Dorsolateral prefrontal cortex (tissue), 122 donors: ENCODE measurements at places on chromosomes 7 and 10.

GRCh38 chr10:6151087-6151977 lies 51.4 kb upstream of the PFKFB3 start:
- peak; percentile 68 for DNase-seq

GRCh38 chr7:127189074-127189473 lies 63.7 kb downstream of the GRM8 start:
- DNase-seq: no peak

DNA sequence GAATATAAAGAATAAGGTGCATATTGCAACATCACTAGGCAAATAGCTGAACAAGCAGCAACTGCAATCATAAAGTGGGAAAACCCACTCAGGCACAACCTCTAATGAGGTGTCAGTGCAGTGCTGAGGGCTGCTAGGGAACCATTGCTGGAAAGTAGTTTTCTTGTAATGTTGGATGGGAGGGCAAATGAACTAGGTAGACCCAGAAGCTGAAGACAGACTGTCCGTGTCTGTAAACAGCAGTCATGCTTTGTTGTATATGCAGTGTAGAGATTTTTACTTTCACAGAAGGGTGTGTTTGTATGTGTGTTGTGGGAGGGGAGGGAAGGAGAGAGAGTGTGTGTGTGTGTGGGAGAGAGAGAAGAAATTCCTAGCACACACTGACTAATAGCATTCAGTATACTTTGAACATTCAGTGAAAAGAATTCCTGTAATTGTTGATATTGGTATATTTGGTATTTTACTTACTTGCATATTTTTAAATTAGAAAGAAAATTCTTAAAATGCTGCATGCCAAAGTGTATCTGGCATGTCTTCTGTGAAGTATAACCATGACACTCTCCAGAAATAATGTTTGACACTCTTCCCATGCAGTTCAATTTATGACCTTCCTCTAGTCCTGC lies 28.8 kb downstream of the ITGB8 start:
- no peak for DNase-seq

DNA sequence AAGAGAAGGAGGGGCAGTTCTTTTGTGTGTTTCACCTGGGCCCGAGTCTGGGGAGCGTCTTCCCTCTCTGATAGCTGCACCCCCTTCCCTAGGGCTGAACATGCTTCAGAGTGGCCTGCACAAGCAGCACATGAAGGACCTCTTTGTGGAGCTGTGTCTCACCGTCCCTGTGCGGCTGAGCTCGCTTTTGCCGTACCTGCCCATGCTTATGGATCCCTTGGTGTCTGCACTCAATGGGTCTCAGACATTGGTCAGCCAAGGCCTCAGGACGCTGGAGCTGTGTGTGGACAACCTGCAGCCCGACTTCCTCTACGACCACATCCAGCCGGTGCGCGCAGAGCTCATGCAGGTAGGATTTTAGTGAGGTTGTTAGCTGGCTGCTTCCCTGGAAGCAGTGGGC lies 39.0 kb downstream of the TRRAP start:
- DNase-seq: no peak

- DNase-seq: no peak
These were observed 176.2 kb downstream of the WDR11 start for GRCh38 chr10:121027371-121027770.

GRCh38 chr7:29112721-29113120 lies 33.6 kb downstream of the CPVL start:
- DNase-seq: no peak

- no peak for DNase-seq
These were observed 85.4 kb upstream of the GSDME start for GRCh38 chr7:24842449-24843241.

- no peak for DNase-seq
These were observed 58.7 kb downstream of the INPP5F start for GRCh38 chr10:119784340-119785067.

GRCh38 chr10:51377932-51378599 lies 303.8 kb downstream of the PRKG1 start:
- no peak for DNase-seq

DNA sequence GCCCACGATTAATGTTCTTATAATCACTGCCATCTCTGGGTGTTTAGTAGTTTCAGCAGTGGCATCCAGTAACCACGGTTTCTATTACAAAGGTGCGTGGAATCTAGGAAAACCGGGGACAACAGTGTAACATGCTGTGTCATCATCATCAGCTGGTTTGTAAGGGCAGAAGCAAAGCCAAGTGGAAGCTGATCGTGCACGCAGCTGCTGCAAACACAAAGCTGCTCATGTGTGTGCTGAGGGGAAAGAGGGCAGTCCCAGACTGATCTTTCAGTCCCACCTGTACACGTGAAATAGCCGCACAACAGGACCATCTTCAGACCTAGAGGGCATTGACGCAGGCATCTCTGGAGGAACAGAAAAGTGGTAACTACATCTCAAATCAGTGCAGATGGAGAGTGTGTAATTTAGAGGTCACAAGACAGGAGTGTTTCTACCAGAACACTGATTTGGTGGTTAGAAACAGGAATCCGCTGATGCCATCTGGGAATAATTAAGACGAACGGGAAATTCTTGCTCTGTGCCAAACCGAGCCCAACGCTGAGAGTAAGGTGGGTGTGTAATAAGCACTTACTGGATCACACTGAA lies 13.4 kb downstream of the ANKRD16 start:
- DNase-seq: no peak

DNA sequence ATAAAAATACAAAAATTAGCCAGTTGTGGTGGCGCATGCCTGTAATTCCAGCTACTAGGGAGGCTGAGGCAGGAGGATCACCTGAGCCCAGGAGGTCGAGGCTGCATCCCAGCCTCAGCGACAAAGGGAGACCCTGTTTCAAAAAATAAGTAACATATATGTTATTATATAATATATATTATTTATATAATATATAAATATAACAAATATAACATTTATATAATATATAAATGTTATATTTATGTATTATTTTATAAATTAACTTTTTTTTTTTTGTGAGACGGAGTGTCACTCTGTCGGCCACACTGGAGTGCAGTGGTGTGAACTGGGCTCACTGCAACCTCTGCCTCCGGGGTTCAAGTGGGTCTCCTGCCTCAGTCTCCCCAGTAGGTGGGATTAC lies 1.5 kb upstream of the POR start:
- no peak for DNase-seq

- no peak for DNase-seq
These were observed 595.2 kb downstream of the SDK1 start for GRCh38 chr7:3896169-3896765.

- DNase-seq: no peak
These were observed 325.6 kb downstream of the PHTF2 start for GRCh38 chr7:78124216-78124615.

DNA sequence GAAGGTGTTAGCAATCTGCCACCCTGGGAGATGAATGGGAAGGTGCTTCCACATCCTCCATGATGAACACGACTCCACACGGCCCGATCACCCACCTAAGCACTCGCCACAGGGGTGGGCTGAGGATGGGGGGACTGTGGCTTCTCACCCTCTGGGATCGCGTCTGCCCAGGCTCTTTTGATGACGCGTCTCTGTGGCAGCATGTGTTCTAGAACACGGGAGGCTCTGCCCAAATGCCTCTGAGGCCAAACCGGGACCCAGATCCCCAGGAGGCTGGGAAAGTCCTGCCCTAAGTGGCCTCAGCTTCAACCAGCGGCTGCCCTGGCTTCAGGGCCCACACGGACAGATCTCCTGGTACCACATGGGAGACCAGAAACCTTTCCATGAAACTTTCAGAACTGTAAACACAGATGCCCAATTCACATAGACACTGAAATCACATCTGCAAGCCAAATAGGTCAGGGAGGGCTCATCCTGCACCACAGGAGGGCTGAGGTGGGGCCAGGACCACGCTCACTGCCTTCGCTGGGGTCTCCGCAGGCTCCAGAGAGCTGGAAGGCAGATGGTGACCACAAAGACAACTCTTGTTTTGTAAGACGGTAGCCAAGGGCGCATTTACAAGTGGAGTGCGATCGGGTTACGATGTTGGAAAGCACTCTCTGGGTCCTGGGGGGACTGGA lies 200.6 kb downstream of the PTPRN2 start:
- DNase-seq: no peak
